Right atrium auricular region (tissue), 2 donors: ENCODE measurements at places on chromosomes 4 and X. TPM values are rescaled to one million over a fixed set of nuclear protein-coding genes. Genes with fewer than 3 reads are reported as not detected.
A peak's percentile ranks its signal among the peaks of the same experiment; 100 is the strongest.

- no peaks in the 10 kb centered on the region for H3K27me3 ChIP-seq
- H3K27ac ChIP-seq: peak overlapping the region; percentile 52
- H3K4me3 ChIP-seq: no peak overlapping the region
These were observed 8.3 kb upstream of the MAP7D3 start for GRCh38 chrX:136259543-136259942.

- no peaks in the 10 kb centered on the region for H3K27me3 ChIP-seq
- H3K4me3 ChIP-seq: no peak overlapping the region
These were observed 48.0 kb downstream of the RASL11B start for GRCh38 chr4:52910115-52910514.

GRCh38 chr4:79652232-79652631, 244.2 kb upstream of the GK2 start:
- no peaks in the 10 kb centered on the region for H3K4me1 ChIP-seq
- no peak for DNase-seq
- H3K27ac ChIP-seq: no peak overlapping the region
- no peaks in the 10 kb centered on the region for H3K27me3 ChIP-seq

DNA sequence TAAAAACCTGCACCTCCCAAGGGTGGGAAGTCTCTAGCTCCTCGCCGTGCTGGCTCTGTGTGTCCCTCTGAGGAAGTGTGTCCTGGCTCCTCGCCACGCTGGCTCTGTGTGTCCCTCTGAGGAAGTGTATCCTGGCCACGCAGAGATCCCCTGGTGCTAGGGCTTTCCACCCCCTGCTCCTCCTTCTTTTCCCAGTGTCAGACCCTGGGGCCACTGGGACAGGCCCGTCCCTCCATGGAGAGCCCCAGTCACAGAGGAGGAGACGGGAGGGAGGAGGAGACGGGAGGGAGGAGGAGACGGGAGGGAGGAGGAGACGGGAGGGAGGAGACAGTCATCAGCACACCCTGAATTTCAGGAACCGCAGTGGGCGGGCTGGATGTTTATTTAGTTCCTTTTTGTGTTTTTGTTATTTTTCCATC, 53.8 kb upstream of the HGFAC start:
- peak; percentile 89 for DNase-seq
- no peaks in the 10 kb centered on the region for H3K36me3 ChIP-seq
- H3K4me1 ChIP-seq: no peaks in the 10 kb centered on the region
- no peaks in the 10 kb centered on the region for H3K27me3 ChIP-seq
- peak overlapping the region; percentile 70 for H3K27ac ChIP-seq

DNA sequence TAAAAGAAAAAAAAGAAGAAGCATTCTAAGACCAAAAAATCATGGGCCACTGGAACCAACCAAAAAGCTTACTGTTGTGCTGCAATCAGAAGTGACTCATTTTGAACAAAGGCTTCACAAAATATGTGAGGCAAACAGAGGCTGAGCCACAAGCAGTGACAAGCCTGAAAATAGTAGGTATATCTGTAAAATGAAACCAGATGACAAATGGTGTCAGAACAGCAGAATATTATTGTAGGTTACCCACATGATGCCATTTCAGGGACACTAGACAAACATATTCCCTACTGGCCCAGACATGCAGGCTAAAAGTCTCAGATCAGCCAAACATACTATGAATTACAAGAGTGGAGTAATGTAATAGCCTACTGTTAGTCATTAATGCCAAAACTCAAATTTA, 1301.8 kb upstream of the DIAPH2 start:
- no peaks in the 10 kb centered on the region for H3K27me3 ChIP-seq
- H3K36me3 ChIP-seq: no peaks in the 10 kb centered on the region

DNA sequence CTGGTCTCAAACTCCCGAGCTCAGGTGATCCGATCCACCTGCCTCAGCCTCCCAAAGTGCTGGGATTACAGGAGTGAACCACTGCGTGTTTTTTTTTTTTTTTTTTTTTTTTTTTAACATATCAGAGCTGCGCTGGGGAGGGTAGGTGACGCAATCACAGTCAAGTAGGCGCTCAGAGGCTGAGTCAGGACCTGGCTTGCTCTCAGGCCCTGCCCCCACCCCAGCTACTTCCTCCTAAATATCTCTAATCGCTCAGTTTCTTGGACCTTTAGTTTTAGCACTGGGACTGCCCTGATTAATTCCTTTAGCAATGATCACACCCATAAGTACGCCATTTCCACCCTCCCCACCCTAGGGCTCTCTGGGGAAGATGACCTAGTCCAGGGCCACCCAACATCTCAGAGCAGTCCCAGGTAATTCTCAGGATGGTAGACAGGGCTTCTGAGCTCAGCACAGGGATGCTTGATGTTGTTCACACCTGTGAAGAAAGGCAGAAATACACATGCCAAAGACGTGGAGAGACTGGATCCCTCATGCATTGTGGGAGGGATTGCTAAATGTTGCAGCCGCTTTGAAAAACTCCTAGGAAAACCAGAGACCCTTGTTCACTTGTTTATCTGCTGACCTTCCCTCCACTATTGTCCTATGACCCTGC, 50.2 kb downstream of the DDX3X start:
- no peaks in the 10 kb centered on the region for H3K36me3 ChIP-seq
- H3K27ac ChIP-seq: no peak overlapping the region
- no peaks in the 10 kb centered on the region for H3K4me1 ChIP-seq
- H3K27me3 ChIP-seq: no peaks in the 10 kb centered on the region
- H3K4me3 ChIP-seq: no peak overlapping the region

GRCh38 chrX:18643243-18643642, 28.7 kb downstream of the RS1 start:
- no peaks in the 10 kb centered on the region for H3K4me1 ChIP-seq
- DNase-seq: no peak
- H3K4me3 ChIP-seq: no peak overlapping the region
- no peaks in the 10 kb centered on the region for H3K27me3 ChIP-seq

- DNase-seq: no peak
- no peaks in the 10 kb centered on the region for H3K4me1 ChIP-seq
- H3K4me3 ChIP-seq: no peak overlapping the region
- H3K27me3 ChIP-seq: no peaks in the 10 kb centered on the region
- H3K27ac ChIP-seq: no peak overlapping the region
These were observed 269.0 kb upstream of the PABPC4L start for GRCh38 chr4:134470544-134470943.

GRCh38 chrX:3550160-3550751, 163.2 kb downstream of the PRKX start:
- no peaks in the 10 kb centered on the region for H3K4me1 ChIP-seq
- no peak for DNase-seq
- H3K27me3 ChIP-seq: no peaks in the 10 kb centered on the region
- H3K4me3 ChIP-seq: no peak overlapping the region
- H3K27ac ChIP-seq: no peak overlapping the region

DNA sequence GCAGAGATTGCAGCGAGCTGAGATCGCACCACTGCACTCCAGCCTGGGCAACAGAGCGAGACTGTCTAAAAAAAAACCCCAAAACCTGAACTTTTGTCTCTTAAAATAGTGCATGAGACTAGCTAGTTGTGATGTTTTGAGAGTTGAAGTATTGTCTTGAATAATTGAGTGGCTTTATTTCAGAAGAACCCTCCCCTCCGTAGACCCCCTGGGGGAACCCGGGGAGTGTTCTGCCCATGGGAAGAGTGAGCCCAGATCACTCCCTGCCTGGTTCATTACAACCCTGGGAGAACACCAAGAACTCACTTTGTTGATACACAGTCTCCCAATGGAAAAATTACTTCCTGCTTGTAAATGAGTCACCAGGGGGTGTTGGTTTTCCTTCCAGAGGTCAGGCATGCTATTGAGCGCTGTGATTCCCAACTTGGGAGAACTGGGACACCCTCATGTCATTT, 65.3 kb upstream of the SHISA3 start:
- H3K4me3 ChIP-seq: no peak overlapping the region
- H3K4me1 ChIP-seq: peaks cover 3% of the 10 kb centered on the region
- H3K27ac ChIP-seq: no peak overlapping the region
- peak; percentile 69 for DNase-seq

- no peak overlapping the region for H3K4me3 ChIP-seq
- H3K27ac ChIP-seq: no peak overlapping the region
- H3K36me3 ChIP-seq: no peaks in the 10 kb centered on the region
- H3K27me3 ChIP-seq: no peaks in the 10 kb centered on the region
These were observed 398.3 kb downstream of the PRDM5 start for GRCh38 chr4:120524237-120524636.

DNA sequence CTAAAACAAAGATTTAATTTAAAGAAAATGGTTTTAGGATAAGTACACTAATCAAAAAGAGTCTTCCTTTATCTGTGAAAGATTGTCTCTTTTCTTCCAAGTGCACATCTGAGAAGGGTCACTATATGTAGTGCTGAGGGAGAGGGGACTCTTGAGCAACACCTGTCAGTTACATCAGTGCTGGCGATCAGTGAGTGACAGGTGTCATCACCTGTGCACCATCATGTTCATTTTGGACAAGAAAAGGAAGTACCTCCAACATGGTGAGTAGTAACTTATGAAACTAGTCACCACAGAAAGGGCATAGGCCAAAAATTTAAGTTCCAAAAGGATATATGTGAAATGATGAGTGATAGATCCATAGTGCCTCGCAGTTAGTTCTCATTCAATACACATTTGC, 55.7 kb downstream of the MCUB start:
- no peaks in the 10 kb centered on the region for H3K36me3 ChIP-seq
- H3K4me3 ChIP-seq: no peak overlapping the region
- no peaks in the 10 kb centered on the region for H3K4me1 ChIP-seq
- H3K27me3 ChIP-seq: no peaks in the 10 kb centered on the region
- no peak overlapping the region for H3K27ac ChIP-seq
- no peak for DNase-seq

- no peak overlapping the region for H3K4me3 ChIP-seq
- no peaks in the 10 kb centered on the region for H3K36me3 ChIP-seq
- H3K4me1 ChIP-seq: no peaks in the 10 kb centered on the region
- no peak for DNase-seq
- H3K27me3 ChIP-seq: no peaks in the 10 kb centered on the region
These were observed 1724.3 kb upstream of the TENM3 start for GRCh38 chr4:180518906-180519305.

DNA sequence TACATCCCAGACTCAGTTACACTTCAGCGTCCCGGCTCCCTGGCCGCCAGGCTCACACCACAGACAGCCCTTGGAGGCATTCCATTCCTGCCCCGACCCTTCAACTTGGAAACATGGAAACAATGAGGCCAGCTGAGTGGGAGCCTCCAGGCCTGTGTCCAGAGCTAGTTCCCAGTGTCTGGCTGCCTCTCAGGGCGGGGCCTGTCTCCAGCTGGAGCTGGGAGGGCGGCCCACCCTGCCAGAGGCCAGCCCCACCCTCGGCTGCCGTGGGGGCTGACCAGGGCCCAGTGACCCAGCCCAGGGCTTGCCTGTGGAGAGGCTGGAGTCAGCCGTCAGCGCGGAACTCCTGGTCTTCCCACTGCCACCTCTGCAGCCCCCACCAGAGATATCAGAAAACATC, 37.4 kb upstream of the SPON2 start:
- peak overlapping the region; percentile 76 for H3K27ac ChIP-seq
- peaks cover 37% of the 10 kb centered on the region for H3K36me3 ChIP-seq
- DNase-seq: peak; percentile 92
- no peaks in the 10 kb centered on the region for H3K27me3 ChIP-seq
- H3K4me1 ChIP-seq: no peaks in the 10 kb centered on the region

DNA sequence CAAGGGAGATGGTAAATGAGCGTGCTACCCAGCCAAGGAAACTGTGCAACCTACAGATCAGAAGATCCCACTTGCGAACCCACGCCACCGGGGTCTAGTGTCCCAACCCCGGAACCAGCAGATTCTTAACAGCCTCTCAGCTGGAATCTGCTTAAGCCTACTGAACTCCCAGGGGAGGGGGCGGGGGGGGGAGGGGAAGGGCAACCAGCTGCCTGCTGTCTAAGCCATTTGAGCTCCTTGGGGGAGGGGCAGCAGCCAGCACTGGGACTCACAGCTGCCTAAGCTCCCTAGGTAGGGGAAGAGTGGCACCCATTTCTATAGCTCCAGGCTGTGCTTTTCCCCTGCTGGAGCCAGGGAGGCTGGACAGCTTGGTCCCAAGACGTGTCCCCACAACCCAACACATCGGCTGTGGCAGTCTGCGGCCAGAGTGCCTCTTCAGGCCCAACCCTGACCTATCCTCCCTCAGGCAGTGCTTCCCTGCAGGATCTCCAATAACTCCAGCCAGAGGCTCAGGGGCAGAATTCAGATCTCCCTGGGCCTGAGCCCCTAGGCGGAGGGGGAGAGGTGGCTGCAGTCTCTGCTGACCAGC, 289.2 kb downstream of the LDB2 start:
- H3K36me3 ChIP-seq: no peaks in the 10 kb centered on the region
- H3K4me3 ChIP-seq: no peak overlapping the region
- no peak overlapping the region for H3K27ac ChIP-seq
- H3K27me3 ChIP-seq: no peaks in the 10 kb centered on the region
- no peak for DNase-seq

DNA sequence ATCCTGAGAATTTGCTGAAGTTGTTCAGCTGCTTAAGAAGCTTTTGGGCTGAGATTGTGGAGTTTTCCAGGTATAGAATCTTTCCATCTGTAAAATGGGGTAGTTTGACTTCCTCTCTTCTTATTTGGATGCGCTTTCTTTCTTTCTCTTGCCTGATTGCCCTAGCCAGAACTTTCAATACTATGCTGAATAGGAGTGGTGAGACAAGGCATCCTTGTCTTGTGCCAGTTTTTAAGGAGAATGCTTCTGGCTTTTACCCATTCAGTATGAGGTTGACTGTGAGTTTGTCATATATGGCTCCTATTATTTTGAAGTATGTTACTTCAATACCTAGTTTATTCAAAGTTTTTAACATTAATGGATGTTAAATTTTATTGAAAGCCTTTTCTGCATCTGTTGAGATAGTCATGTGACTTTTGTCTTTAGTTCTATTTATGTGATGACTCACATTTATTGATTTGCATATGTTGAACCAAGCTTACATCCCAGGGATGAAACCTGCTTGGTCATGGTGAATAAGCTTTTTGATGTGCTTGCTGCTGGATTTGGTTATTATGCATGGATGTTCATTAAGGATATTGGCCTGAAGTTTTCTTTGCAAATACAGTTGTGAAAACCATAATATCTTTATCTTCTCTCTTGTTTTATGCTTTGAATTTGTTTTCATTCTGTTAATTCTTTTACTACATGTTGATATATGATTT, 573.8 kb upstream of the NDST4 start:
- no peak overlapping the region for H3K27ac ChIP-seq
- no peaks in the 10 kb centered on the region for H3K27me3 ChIP-seq
- DNase-seq: no peak
- no peak overlapping the region for H3K4me3 ChIP-seq
- H3K4me1 ChIP-seq: no peaks in the 10 kb centered on the region

- no peaks in the 10 kb centered on the region for H3K4me1 ChIP-seq
- H3K4me3 ChIP-seq: no peak overlapping the region
- no peaks in the 10 kb centered on the region for H3K36me3 ChIP-seq
- H3K27ac ChIP-seq: no peak overlapping the region
These were observed 607.3 kb downstream of the ANKRD50 start for GRCh38 chr4:124105212-124105611.

DNA sequence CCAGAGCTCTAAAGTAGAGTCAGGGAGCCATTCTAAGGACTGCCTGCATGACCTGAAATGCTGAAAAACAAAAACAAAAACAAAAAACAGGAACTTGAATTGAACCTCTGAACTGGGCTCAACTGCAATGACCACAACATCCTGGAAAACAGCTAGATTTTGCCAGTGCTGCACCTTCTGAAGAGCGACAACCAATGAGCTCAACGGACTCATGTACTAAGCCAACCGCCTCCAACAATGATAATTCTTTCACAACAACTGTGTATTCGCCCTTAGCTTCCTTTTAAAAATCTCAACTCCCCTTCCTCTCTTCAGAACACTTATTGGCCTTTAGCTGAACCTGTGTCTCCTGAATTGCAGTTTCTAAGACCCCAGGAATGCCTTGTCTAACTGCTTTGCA, 69.8 kb downstream of the HAUS3 start:
- no peaks in the 10 kb centered on the region for H3K36me3 ChIP-seq
- no peak for DNase-seq
- no peak overlapping the region for H3K27ac ChIP-seq
- no peaks in the 10 kb centered on the region for H3K27me3 ChIP-seq
- H3K4me3 ChIP-seq: no peak overlapping the region

Gene MGAT4D
- not detected for total RNA-seq

Gene SMARCAD1
- 10.8 TPM for total RNA-seq

Gene MRPL1
- 32.0 TPM for total RNA-seq
